ENCODE measurements at places on chromosomes 11 and 22.

DNA sequence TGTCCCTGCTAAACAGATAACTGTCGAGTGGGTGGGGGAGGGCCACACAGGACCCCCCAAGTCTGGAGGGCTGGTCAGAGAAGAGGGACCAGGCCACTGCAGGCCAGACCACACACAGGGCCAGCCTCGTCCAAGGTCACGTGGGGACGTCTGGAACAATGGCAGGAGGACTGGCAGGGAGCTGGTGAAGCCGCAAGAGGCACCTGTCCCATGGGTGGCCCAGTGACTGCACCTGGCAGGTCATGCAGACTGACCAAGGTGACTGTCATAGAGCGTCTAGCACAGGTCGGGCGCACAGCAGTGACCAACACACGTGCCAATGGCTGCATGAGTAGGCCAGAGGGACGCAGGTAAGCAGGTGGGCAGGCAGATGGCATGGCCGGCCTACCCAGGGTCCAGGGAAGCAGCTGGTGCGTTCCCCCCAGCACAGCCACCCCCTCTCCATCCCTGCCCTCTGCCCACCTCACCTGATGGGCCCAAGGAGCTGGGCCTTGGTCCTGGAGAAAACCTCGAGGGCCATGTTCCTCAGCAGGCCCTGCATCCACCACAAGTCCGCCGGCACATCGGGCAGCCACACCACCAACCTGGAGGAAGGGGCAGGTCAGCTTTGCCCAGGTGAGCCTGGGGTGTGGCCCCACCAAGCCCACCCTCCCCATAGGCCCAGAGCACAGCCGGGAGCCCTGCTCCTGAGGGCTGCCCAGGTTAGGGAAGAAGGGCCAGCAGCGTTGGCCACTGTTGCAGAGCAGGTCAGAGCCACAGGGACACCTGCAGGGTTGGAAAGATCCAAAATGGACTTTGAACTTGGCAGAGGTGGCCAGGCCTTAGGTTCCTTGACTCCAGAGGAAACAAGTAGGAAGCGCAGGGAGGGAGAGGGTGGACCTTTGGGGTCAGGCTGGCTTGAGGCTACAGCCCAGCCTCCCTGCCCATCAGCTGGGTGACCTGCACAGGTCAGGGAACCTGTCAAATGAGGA lies 10.4 kb downstream of the PNPLA5 start:
- DNase-seq = no peak

- DNase-seq = no peak
Measured at GRCh38 chr22:47073075-47073474, 310.6 kb downstream of the TBC1D22A start.

GRCh38 chr11:105870516-105871113 lies 151.4 kb downstream of the MSANTD4 start:
- DNase-seq = no peak

DNA sequence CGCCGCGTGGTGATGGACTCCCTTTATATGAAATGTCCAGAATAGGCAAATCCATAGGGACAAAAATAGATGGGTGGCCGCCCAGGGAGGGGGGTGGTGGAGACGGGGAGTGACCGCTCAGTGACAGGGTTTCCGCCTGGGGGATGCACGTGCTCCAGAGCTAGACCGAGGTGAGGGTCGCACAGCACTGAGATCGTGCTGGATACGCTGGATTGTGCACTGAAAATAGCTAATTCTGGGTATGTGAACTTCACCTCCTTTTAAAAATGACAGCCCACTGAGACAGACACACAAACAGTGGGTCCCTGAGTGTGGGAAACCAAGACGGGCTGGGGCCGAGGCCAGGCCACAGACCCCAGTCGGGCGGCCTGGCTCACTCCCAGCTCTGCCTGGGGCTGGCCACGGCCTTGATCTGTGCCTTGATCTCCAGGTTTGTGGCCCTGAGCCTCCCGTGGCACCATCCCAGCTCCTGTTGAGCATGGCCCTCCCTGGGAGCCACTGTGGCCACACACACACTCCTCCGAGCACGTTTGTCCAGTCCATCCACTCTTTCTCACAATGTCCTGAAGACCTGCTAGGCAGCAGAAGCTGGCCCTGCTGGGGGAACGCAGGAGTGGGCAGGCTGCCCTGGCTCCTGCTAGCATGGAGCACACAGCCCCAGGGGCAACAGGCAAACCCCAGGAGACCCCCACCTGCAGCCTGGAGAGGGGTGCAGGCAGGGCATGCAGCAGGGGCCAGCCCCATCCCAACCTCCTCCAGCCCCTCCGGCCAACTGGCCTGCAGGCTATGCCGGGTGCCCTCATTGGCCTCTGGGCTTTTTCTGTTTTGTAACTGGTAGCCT lies 41.0 kb upstream of the TH start:
- no peak for DNase-seq

GRCh38 chr22:49019737-49020713 lies 807.6 kb downstream of the BRD1 start:
- DNase-seq = no peak

DNA sequence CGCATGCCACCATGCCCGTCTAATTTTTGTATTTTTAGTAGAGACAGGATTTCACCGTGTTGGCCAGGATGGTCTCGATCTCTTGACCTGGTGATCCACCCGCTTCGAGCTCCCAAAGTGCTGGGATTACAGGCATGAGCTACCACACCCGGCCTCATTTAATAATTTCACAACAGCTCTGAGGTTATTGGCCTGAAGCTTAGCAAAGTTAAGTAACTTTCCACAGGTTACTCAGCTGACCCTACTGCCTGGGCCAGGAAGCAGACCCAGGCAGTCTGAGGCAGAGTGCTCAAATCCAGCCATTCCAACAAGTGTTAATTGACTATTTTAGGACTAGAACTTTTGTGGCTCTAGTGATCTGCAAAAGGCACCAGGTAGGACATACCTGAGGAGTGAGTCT lies 52.2 kb upstream of the L3MBTL2 start:
- DNase-seq = no peak

GRCh38 chr22:21902296-21903087 lies 35.0 kb upstream of the MAPK1 start:
- DNase-seq = no peak

DNA sequence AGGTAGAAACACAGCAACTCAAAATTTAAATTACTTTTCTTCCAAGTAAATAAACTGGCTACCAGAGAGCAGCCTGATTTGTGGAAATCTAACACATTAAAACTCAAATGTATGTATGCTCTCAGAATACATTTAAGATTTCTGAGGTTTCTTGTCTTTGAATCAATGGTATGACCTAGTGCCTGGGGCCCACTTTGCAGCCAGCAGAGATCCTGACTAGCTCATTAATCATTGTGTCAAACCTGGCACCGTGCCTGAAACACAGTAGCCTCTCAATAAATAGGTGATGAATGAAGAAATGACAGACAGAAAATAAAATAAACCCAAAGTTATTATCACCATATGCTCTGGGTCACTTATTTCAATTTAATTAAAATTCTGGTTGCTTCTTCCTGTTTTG lies 176.2 kb upstream of the FAT3 start:
- DNase-seq = no peak

GRCh38 chr11:113174882-113175281 lies 139.5 kb upstream of the TTC12 start:
- DNase-seq = no peak

GRCh38 chr22:29715240-29715639 lies 4.6 kb upstream of the CABP7 start:
- no peak for DNase-seq

GRCh38 chr22:21990445-21991303 lies 8.1 kb upstream of the TOP3B start:
- no peak for DNase-seq

DNA sequence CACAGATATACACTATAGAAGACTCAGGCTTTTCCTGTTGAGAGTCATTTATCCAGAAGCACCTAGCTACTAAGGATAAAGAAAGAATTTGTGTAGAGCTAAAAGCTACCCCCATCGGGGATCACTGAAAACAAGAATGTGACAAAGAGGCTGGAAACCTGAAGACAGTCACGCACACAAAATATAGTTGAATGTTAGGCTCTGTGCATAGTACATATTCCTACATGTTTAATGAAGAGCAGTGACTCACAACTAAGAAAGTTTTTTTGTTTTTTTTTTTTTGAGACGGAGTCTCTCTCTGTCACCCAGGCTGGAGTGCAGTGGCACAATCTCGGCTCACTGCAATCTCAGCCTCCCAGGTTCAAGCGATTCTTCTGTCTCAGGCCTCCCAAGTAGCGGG lies 8.4 kb downstream of the OR10V1 start:
- DNase-seq = no peak

DNA sequence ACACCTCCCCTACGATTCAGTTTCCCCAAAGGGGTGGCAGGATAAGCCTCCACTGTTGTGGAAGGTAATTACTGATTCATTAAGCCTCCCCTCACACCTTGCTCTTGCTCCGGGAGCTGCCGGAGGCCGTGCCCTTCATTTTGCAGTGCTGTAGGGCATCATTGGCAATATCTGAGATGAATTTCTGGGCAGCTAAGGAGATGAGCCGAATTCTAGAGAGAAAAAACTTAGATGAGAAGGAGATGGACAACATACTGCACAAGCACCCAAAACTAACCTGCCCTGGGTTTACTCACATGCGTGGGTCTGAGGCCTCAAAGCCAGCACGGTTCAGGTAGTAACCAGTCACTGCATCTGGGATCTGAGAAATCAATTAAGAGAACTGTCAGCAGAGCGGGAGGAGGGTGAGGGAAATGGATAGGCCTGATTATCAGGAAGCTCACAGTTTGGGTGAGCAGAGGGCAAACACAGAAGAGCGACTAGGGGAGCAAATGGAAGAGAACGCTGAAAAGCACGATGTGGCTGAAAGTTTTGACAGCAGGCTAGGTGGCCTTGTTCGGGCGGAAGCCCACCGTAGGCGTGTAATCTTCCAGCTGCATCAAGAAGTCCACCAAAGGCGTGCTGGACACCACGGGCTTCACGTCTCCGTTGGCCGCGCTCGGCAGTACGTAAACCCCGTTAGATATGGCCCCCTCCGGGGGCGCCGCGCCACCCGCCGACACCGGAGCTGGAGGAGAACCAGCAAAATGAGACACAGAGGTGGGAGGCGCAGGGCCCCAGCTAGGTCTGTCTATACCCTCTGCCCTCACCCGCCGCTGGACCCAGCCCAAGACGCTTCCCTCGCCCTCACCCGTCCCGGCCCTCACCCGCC lies 689 bp downstream of the TAF10 start:
- no peak for DNase-seq

DNA sequence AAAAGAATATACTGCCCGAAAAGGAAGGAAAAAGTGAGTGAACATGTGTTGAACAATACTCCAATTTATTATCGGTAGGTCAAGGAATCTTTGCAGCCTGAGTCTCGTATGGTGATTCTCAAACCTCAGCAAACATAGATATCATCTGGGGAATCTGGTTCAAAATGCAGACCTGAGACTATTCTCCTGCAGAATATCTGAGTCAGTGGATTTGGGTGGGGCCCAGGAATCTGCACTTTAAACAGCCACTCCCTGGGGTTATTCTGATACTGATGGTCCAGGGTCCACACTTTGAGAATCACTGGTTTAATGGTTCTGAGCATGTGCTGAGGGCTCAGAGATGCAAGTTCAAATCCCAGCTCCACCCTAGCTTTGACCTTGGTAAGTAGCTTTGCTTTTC lies 53.6 kb upstream of the GRK3 start:
- no peak for DNase-seq

DNA sequence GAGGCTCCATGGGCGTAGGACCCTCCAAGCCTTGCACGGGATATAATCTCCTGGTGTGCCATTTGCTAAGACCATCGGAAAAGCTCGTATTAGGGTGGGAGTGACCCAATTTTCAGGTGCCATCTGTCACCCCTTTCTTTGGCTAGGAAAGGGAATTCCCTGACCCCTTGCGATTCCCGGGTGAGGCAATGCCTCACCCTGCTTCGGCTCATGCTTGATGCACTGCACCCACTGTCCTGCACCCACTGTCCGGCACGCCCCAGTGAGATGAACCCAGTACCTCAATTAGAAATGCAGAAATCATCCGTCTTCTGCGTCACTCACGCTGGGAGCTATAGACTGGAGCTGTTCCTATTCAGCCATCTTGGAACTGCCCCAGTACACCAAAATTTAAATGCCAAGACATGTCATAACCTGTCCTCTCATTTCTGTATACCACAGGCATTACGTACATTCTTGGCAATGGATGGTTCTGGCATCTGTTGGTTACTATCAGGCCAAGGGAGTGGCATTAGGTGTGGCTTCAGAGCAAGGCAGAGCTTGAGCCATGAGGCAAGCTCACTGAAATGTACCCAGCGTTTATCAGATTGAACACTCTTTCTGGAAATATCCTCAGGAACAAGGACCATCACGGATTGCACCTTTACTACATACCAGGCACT lies 95.4 kb upstream of the GALNT18 start:
- DNase-seq = no peak

DNA sequence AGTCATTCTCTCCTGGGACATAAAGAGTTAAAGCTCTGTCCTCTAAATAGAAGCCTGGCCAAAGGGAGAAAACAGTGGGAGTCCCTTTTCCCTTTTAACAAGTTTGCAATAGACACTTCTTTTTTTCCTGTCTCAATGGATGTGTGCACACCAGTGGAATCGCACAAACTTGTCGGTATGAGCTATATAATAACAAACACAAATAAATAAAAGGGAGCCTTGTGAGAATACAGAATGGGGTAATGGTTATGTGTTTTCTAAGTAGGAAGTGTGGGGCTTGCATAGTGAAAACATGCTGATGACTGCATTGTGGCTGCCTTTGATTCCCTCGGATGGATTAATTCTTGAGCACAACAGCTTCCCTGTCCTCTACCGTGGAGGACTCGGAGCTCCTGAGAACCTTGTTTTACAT lies 131.9 kb downstream of the WNT7B start:
- no peak for DNase-seq

GRCh38 chr11:27700351-27701301 lies at the start of gene BDNF:
BDNF (minus strand) TSS chr11:27700455; CDS start chr11:27658564, 41,891 bp downstream.
- DNase-seq = no peak

DNA sequence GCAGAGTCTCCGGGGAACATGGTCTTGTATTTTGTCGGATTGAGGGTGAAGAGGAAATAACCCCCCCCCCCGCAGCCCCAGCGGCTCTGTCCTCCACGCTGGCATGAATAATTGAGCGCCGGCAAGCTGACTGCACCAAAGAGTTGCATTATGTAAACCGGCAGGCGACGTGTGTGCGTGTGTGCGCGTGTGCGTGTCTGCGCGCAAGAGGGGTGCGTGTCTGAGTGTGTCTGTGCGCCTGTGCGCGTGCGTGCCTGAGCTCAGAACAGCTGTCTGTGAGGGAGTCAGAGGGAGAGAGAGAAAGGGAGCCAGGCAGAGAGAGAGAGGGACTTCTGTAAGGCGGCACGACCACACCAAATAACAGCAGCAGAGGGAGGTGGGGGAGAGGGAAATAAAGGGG lies 94.4 kb downstream of the SCN3B start:
- no peak for DNase-seq

Data from activated CD8-positive, alpha-beta memory T cell treated with anti-CD3 and anti-CD28 coated beads for 4 hours (primary cell).